ENCODE measurements at places on chromosomes 5 and 9.

DNA sequence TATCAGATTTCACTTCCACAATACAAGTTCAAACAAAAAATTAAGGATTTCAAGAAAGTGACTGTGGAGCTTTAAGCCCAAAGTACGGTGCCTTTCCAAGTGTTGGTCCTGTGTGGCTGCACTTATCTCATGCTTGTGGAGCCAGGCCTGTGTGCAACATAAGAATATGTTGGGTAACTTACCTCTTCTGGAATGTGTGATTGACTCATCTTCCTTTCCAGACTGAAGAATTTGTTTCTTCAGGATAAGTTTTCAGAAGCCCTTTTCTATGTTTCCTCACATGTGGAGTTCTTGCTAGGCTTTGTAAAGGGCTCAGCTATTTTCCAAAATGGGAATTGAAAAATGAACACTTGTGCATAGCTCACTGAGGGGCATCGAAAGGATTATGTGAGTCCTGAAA, 485.1 kb upstream of the PAPPA start:
- DNase-seq = no peak

DNA sequence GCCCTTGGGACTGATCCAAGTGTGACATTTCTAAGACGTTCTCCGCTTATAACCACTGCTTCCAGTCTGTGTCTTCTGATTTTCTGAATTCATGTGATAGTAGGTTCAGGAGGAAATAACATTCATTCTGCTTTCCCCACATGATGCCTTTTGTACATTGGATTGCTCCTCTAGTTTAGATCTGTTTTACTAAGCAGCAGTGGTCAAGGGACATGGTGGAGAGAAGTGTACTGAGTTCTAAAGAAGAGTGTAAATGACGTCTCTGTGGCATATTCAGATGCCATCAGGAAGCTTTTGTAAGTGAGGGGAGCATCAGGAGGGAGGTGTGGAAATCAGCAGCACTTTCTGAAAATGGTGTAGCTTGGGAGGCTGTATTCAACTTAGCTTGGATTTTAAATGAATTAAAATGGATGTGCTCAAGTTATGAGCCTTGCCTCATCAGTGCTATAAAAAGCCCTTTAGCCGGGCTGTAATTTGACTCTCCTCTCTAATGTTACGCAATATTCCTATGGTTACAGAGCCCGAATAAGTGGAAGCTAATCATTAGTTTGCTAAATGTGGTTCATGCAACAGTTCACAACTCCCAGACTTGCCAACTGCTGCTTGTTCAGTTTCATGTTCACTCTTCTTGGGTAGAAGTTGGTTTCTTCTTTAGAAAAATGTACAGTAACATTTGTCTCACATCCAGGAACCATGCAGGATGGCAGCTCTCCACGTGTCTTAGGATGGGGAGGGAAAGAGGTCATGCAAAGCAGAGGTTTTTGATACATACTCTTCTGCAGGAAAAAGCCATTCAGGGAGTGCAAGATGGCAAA, 281.3 kb downstream of the ARHGAP26 start:
- no peak for DNase-seq

GRCh38 chr5:14305045-14305444, 161.9 kb downstream of the TRIO start:
- no peak for DNase-seq

DNA sequence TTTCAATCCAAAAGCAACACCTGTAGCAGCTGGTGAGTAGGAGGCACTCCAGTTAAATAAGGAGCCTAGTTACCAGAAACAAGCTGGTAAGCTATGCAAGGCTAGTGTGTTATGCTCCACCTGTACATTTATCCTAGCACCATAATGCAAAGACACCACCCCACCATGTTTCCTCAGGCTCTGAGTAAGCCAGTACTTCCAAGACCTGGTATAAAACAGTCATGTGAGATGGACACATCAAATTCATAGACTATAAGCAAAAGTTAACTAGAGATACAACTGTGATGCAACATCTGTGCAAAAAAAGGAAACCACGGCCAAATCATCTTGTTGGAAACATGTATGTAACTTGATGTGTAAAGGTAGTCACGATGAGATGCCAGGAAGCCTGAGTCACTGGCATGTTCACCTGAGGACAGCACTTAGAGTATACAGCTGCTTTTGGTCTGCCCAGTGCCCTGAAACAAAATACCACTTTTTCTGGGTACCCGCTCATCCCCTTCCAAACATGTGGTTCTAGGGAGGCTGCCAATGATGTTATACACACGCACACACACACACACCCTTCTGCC, 66.1 kb downstream of the CDK5RAP2 start:
- no peak for DNase-seq

DNA sequence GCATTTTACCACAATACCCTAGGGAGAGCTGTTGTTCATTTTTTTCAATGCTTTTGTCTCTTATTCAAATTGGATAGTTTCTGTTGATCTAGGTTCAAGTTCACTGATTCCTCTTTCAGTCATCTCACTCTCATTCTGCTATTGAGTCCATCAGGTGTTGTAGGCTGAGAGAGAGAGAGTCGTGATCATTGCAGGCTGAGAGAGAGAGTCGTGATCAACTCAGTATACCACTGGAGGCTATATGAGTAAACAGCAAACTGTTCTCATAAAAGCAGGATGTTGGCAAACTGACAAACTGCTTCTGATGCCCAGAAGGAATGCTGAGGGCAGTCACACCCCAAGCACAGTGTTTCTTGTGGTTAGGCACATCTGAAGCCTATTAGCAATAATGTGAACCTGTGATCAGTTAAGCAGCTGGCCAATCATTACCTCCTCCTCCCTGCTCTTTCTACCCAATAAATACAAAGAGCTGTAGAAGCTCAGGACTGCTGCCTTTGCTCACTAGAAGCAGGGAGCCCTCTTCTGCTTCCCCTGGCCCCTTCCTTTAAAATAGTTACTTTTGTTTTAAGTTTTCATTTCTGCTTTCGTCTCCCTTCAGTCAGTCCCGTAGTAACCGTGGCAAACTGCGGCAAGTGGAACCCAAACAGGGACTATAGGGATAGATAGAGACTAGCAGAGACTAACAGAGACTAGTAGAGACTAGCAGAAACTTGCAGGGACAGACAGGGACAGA, 476.1 kb upstream of the ACO1 start:
- DNase-seq = no peak

DNA sequence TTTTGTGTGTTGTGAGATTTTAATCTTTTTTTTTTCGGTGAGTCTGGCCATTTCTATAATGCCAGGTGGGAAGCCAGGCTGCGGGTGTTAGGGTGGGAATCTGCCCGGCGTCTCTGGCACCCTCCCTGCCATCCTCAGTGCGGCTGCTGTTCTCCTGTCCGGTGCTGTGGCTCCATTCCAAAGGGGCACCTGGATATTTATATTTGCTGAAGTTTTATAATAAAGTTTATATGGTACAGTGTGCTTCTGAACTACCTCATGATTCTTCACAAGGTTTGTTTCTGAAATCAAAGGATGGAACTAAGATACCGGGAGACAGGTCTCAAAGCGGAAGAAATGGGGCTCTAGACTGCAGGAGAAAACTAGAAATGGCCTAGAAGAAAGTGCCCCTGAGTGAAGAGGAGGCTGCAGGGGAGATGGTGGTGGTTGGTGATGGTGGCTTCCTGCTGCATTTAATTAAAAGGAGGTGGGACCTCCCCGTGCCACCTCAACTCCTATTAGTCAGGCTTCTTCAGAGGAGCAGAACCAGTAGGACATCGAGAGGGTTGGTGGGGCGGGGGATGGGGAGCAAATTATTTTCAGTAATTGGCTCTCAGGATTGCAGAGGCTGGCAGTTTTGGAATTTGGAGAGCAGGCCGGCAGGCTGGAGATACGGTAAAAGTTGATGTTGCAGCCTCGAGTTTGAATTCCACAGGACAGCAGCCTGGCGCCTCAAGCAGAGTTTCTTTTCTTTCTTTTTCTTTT, 102.2 kb upstream of the ICE1 start:
- no peak for DNase-seq

DNA sequence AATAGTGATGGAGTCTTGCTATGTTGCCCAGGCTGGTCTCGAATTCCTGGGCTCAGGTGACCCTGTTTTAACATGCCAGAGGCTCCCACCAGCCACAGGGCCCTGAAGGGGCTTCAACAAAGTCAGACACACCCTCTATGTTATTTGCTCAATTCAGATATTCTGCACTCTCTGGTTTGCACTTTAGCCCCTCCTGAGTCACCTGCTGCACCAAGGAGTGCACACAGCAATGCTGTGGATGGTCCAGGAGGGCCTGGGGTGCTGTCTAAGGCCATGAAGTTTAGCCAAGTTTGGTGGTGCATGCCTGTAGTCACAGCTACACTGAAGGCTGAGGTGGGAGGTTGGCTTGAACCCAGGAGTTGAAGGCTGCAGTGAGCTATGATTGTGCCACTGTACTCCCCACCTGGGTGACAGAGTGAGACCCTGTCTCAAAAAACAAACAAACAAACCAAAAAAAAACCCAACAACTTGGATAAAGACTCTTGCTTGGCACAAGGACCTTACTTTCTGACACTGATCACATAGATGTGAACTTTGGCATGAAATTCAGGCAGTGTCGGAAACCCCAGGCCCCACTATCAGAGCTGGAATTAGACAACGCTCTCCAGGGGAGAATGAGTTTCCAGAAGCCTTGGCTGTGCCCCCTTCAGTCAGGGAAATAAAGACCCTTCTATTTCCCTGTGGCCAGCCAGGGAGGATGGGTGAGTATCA, 39.7 kb upstream of the CDKN2AIPNL start:
- DNase-seq = no peak

GRCh38 chr9:13205824-13206223, 73.7 kb downstream of the MPDZ start:
- no peak for DNase-seq

DNA sequence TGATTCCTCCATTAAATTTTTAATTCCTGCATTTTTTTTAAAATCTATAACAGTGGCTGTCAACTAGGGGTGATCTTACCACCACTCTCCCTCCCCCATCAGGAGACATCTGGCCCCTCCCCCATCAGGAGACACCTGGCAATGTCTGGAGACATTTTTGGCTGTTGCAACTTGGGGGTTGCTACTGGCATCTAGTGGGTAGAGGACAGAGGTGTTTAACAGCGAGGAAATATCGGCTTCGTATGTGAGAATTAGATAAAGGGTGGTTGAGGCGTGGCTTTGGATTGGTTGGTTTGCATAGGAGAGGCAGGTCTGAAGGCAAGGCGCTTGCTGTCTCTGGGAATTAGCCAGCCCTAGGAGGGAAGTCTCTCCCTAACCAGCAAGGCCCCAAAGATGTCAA, 10.5 kb downstream of the CDHR2 start:
- DNase-seq = peak; percentile 38

- DNase-seq = no peak
Observed at GRCh38 chr9:132063281-132063680, 16.4 kb downstream of the MED27 start.

DNA sequence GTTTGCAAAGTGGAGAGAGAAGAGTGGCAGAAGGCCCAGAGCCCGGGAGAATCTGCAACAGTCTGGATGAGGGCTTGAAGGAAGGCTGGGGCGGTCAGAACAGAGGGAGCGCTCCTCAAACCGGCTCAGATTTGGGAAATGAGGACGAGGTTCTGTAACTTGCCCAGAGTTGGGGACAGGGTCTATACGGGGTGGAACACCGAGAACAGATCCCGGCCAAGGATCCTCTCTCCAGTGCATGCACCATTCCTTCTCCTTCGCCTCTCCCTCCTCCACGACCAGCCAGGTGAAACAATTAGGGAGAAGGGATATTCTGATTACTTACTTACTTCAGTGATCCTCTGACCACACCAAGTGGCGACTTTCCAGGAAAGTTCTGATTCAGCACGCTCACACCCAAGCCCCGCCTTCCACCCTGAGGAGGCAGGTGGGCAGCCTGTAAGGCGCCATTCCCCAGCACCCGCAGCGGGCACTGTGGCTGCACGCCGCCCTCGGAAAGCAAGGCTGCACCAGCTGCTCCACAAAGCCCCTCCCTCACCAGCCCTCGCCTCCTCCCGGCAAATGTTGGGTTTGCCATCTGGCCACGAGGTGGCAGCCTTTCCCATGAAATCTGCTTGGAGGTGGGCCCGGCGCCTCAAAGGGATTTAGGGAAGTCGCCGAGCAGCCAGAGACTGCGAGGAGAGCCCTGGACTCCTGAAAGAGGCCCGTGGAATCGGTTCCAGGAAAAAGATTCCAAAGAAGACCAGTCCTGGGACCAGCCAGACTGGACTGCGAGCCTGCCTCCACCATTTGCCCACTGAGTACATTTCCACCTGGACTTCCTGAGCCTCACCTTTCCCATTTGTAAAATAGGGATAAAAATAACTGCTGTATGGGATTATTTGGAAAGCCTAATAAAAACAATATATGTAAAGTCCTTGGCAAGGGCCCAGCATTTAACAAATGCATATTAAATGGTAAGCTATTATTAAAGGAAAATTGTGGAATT, 22.2 kb upstream of the WWC1 start:
- peak; percentile 70 for DNase-seq

GRCh38 chr5:177598477-177598876, 1.5 kb upstream of the B4GALT7 start:
- no peak for DNase-seq

- DNase-seq = no peak
Observed at GRCh38 chr9:90860826-90861225, 59.2 kb downstream of the SYK start.

DNA sequence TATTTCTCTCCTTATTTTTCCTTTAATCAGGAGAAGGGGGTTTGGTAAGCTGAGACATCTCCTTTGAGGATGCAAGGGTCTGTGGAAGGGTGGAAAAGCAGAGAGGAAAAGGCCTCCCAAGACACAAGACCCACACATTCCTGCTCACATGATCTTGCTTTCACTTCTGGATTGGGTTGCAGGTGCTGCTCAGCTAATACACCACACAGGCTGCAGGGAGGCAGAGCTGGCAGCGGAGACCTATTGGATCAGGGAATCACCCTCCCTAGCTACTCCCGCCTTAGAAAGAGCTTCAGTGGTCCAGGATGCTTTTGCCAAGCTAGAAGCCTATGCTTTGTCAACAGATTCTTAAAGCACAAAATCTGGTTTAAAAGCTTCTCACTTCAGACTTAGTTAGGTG, 87.6 kb upstream of the IL33 start:
- no peak for DNase-seq

DNA sequence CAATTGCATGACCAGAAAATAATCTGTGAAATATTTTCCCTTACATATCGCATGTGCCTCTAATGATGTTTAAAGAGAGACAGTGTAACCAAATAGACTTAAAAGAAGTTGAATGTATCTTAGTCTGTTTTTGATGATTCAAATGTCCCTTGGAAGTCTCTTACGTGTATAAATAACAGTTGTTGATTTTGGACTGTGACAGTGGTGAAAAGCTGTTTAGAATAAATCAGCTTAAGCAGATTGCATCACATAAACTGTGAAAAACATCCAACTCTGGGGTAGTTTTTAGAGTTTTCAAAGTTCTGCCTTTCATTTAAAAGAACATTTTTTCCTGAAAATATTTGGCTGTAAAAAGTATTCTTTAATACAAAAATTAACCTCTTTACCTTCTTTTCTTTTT, 301.1 kb downstream of the PRR16 start:
- DNase-seq = no peak

GRCh38 chr9:134242706-134243105, 78.3 kb upstream of the RNU6ATAC start:
- no peak for DNase-seq
